ENCODE measurements at places on chromosomes 3 and 15. TPM values are rescaled to one million over a fixed set of nuclear protein-coding genes. Genes with fewer than 3 reads are reported as not detected.

The NCK1 gene
- total RNA-seq, result 61.3 TPM

The CHRNA5 gene
- total RNA-seq, result 2.6 TPM

The SETD5 gene
- total RNA-seq, result 36.0 TPM

The FANCD2OS gene
- total RNA-seq, result not detected

The RHOV gene
- total RNA-seq, result under 0.01 TPM

The ADPRH gene
- total RNA-seq, result 2.5 TPM

The MME gene
- 6.2 TPM for total RNA-seq

The DNAH1 gene
- 1.8 TPM for total RNA-seq

The TJP1 gene
- total RNA-seq, result 85.1 TPM

The FBLN2 gene
- total RNA-seq, result 1.5 TPM

The ROPN1 gene
- not detected for total RNA-seq

The TMC3 gene
- not detected for total RNA-seq

The A4GNT gene
- not detected for total RNA-seq

The SNRPN gene
- 89.0 TPM for total RNA-seq

The VPS8 gene
- total RNA-seq, result 57.6 TPM

The GOLGA6A gene
- not detected for total RNA-seq

The WNT5A gene
- total RNA-seq, result 0.09 TPM

The GREM1 gene
- total RNA-seq, result 0.09 TPM

The WDR82 gene
- total RNA-seq, result 83.1 TPM

The ZNF35 gene
- 15.3 TPM for total RNA-seq

The TMCO5A gene
- total RNA-seq, result not detected

The SOX2 gene
- not detected for total RNA-seq

The FSTL1 gene
- total RNA-seq, result 542 TPM

The CADM2 gene
- total RNA-seq, result under 0.01 TPM

The SNTN gene
- total RNA-seq, result not detected

The TRIM42 gene
- not detected for total RNA-seq

The NAALADL2 gene
- 2.9 TPM for total RNA-seq

The GNAT1 gene
- total RNA-seq, result not detected

The EID1 gene
- total RNA-seq, result 195 TPM

The OR5K2 gene
- total RNA-seq, result not detected

The NUP210 gene
- total RNA-seq, result 0.28 TPM

The MB21D2 gene
- 13.8 TPM for total RNA-seq

The CCR8 gene
- total RNA-seq, result not detected

The SMAD6 gene
- 25.6 TPM for total RNA-seq

The RTP4 gene
- total RNA-seq, result 0.18 TPM

The GALNT15 gene
- total RNA-seq, result 1.2 TPM

The ACTR8 gene
- 35.4 TPM for total RNA-seq
